ENCODE measurements at places on chromosomes 12 and 14.
A peak's percentile ranks its signal among the peaks of the same experiment; 100 is the strongest.

DNA sequence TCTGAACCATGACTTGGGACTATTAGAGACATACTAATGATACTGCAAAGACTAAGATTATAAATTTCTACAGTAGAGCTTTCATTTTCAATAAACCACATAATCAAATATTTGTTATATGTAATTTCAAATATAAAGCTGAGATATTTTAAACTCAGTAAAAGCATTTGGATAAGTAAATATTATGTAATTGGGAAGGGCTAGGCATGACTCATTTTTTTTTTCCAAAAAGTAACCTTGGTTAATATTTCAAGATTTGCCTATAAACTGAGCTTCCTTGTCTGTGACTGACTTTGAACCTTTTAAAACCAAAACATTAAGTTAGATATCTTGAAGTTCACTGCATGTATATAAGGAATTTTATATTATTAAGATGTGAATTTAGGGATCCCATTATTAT, 332.5 kb downstream of the CEP128 start:
- DNase-seq: no peak

- no peak for DNase-seq
Observed at GRCh38 chr12:130066742-130067141, 95.5 kb upstream of the FZD10 start.

- DNase-seq: no peak
Observed at GRCh38 chr14:52266782-52267181, 716 bp upstream of the PTGDR start.

DNA sequence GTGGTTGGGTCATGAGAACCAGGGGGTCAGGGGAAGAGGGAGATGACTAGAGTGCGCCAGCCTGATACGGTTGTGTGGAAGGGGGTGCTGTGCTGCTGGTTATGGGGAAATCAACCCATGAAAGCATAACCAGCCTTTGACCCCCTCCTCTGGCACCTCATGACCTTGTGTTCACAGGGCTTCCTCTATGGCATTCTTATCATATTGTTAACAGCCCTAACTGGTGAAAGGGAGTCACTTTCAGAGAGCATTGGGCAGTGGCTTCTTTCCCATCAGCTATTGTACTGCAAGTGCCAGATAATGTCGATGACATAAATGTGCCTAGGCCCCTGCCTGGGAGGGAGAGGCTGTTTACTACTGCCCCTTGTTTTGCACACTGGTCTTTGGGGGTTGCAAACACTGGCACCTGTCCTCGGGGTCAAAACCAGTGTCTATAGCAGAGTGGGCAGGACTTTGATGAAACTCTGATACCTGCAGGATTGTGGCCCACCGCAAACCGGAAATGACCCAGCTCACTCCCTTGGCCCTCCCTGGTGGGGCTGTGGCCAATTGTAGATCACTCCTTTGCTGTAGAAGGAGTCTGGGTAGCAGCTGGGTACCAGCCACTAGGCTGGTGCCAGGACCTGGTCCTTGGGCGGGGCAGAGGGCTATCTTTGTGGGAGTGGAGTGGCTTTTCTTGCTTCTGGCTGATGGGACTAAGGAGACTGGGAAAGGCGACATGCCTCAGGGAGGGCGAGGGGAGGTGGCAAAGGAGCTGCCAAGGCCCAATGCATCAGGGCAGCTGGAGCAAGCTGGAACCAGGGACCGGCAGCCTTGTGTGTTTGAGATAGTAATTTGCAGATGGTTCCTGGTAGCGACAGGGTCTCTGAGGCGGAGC, 634 bp upstream of the TMEM63C start:
- no peak for DNase-seq

GRCh38 chr12:41946106-41946505, 198.6 kb downstream of the GXYLT1 start:
- no peak for DNase-seq

- DNase-seq: peak; percentile 41
Observed at GRCh38 chr12:108638141-108638827, 4.6 kb upstream of the SELPLG start.

DNA sequence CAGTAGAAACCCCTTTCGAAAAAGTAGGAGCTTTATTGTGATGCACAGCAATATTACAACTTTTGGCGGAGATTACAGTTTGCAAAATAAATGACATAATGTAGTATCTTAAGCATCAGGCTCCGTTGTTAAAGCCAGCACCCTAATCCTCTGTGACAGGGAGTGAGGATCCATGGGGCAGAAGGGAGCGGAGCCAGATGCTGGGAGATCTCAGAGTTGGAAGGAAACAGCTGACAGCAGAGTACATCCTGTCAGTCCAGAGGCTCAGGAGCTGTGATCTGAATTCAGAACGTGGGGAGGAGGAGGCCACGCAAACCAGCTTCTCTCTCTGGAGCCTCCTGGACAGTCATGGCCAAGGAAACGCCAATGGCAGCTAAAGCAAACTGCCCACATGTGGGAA, 55.7 kb downstream of the TMTC1 start:
- DNase-seq: peak; percentile 75

GRCh38 chr12:108004319-108004718, 124.8 kb upstream of the WSCD2 start:
- DNase-seq: peak; percentile 65

DNA sequence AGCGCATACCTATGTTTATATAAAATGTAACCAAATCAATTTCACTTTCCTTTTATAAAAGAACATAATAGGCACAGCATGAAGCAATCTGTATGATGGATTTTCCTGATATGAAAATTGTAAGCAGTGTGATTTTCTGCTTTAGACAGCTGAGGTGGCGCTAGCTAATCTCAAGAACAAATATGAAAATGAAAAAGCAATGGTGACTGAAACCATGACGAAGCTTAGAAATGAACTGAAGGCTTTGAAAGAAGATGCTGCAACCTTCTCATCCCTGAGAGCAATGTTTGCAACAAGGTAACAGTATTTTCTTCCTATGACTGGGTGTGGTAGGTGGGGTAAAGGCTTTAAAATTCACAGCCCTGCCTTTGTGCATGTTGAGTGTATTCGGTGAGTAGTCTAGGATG, 65.0 kb upstream of the FGD4 start:
- no peak for DNase-seq

DNA sequence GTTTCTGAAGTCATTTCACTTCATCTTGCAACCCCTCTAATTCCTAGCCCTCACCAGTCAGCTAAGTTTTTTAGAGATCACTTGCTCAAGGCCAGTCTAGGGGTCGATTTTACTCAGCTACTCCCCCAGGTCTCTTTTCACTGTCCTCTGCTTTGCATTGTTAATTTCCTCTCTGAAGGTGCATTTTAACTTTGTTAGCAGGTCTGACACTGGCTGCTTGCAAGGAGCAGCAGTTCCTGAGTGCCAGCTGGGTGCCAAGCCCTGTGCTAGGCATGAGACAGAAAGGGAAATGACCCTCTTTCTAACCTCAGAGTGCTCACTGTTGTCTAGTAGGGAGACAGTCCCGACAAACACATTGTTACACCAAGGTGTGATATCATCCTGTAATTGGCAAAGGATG, 17.8 kb upstream of the DACT1 start:
- DNase-seq: no peak

DNA sequence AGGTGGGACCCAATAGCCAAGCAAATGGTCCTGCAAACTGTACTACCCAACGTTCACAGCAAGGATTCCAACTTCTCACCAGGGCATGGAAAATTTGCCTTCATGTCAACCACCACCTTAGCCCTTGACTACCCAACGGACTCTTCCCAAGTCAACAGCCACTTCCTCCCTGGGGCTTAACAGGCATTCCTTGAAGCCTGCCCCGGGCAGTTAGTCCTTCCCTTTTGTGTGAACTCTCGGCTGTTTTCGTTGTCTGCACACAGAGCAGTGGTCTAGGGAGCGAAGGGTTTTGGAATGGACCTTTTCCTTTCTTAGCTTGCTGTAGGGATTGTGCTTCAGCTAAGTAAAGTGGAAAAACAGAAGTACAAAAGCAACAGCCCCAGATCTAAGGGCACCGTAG, 35.2 kb upstream of the TCL1B start:
- no peak for DNase-seq

- DNase-seq: no peak
Observed at GRCh38 chr12:111440631-111441030, 34.9 kb downstream of the SH2B3 start.

DNA sequence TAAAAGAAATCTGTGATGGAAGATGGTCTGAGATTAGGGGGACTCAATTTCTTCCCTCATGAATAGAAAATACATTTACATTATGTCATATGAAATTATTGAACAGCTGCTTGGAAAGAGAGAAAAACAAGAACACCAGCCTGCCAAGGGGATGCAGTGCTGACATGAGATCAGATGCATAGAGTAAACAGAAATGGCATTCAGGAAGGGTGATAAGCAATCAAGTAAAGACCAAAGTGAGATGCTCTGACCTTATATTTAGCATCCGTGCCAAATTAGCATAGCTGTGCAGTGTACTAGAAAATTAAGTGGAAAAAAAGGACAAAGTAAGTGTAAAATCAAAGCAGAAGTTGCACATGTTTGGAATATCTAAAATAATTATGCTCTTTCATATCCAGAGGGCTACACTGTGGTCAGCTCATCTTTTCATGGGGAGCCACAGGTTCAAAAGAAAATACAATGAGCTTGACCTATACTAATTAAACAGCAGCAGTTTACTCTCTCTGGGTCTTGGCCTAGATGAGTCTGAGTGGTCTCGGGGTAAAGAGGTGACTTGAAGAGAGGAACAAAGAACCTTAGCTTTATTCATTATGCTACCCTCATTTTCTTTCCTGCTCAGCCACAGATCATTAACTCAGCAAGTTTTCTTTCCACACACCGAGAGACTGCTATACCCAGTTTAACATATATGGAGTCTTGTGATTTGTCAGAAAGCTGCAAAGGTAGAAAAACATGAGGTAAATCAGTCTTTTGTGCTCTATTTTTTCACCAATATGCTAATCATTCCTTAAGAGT, 359.4 kb upstream of the FOXG1 start:
- no peak for DNase-seq

DNA sequence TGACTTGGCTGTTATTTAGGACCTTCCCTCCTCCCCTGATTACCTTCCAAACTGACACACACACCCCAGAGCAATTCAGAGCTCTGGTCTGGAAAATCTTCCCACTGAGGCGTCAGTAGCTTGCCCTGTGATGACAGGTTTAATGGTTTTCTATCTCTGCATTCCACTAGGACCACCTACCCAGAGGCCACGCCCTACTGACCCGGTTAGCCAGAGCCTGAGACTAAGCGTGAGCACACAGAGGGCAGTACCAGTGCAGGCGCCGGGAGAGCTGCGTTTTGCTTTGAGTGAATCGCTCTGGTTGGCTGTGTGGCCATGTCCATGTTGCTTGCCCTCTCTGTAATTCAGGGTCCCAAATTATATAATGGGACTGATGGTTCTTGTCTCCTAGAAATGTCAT, 36.2 kb upstream of the ATP2A2 start:
- DNase-seq: no peak

- DNase-seq: no peak
Observed at GRCh38 chr12:128316973-128317526, 50.1 kb downstream of the TMEM132C start.

- DNase-seq: no peak
Observed at GRCh38 chr12:128833418-128833817, 9.7 kb upstream of the SLC15A4 start.

GRCh38 chr12:96520767-96521166, 31.4 kb downstream of the CFAP54 start:
- no peak for DNase-seq

- no peak for DNase-seq
Observed at GRCh38 chr12:127720334-127720733, 546.6 kb upstream of the TMEM132C start.

DNA sequence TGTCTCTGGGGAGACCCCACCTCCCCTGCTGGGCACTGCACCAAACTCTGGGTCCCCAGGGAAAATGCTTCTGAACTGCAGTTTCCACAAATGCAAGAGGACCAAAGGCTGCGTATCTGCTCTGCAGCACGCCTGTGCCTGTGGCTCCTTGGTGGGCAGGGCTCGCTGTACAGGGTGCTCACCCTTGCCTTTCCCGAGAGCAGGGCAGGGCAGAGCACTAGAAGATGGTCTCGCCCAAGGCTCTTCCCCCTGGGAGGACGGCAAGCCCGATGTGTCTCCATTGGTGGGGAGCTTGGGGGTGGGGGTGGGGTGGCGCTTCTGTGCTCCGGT, 175.3 kb upstream of the RTL1 start:
- no peak for DNase-seq

DNA sequence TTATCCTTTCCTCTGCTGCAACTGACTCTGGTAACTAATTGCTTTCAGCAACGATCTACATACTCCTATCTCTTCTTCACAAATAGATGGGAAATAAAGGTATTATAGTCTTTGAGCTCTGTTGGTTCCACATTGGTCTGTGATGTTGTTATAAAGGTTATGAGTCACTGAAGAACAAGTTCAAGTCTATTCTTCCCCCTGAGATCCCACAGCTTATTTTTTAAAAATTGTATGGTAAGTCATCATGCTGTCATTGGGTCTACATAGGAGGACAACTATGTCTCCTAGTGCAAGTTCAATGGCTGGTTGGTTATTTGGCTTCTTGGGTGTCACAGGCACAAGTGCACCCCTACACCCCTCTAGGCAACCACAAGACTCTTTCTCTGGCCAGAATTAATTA, 49.6 kb upstream of the PTCSC3 start:
- no peak for DNase-seq

DNA sequence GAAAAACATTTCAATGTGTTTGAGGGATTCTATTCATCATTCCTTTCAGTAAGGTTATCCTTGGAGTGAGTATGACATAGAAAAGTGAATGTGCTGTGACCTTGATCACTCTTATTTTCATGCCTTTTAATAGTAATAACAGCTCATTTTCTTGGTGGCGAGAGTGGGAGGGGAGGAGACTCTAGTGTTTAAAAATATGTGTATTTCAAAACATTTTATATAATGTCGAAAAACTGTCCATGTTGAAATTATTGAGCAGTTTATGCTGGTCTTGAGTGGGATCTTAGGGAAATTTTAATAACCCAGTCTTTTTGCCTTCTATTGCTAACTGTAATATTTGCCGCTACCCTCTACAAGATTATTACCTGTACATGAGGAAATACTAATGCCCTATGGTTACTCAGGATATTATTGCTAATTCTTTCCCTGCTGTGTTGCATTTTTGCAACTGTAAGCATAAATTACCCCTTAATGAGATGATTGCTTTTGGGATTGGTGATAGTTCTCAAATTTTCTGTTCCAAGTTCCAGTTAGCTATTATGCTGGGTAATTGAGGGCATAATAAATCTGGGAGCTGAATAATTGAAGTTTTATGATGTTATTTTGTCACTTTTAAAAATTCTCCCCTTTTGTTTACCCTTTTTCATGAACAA, 21.9 kb downstream of the ATF7IP start:
- no peak for DNase-seq

DNA sequence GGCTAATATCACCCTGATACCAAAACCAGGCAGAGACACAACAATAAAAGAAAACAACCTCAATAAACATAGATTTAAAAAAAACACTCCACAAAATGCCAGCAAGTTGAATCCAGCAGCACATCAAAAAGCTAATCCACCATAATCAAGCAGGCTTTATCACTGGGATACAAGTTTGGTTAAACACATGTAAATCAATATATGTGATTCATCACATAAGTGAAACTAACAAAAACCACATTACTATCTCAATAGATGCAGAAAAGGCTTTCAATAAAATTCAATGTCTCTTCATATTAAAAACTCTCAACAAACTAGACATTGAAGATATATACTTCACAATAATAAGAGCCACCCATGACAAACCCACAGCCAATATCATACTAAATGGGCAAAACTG, 17.0 kb upstream of the TAS2R14 start:
- DNase-seq: no peak

Measured in NCI-H82 (cell line).